Vagina (tissue), 2 donors: ENCODE measurements at places on chromosomes 3 and 15. TPM values are rescaled to one million over a fixed set of nuclear protein-coding genes. Genes with fewer than 3 reads are reported as not detected.

DNA sequence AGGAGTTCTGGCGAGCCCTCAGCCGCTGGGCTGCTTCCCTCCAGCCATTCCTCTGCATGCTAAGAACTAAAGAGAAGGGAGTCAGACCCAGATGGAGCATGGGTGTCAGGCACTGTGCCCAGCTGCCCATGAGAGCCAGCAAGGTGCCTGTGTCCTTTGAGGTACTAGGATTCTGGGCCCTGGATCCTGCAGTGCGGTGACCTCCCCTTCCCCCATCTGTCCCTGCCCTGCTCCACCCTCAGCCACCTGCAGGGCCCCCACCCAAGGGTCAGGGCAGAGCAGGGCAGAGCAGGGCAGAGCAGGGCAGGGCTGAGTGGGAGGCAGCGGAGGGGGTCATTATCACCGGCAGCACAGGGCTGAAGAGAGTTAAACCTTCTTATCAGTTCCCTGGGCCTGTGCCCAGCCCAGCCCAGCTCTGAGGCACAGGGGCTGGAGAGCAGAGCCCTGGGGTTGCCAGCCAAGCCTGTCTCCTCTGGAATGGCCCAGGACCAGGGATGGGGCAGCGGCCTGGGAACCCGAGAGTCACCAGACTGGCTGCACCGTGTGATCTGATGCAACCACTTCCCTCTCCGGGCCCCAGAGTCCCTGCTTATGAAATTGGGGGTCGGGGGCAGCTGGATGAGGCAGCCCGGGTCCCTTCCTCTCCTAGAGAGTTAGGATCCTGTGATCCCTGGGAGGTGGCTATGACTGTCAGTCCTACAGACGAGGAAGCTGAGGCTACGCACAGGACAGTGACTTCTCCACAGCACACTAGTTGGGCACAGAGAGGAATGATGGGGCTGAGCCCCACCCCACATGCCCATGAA, 17.3 kb downstream of the ZDHHC19 start:
- DNase-seq: no peak

The MESP1 gene
- total RNA-seq: 2.7 TPM

- DNase-seq: no peak
Observed at GRCh38 chr3:13863965-13864595, 15.8 kb downstream of the WNT7A start.

The LYZL4 gene
- not detected for total RNA-seq

GRCh38 chr3:129632977-129633376, 26.5 kb upstream of the PLXND1 start:
- DNase-seq: no peak

The SEMA6D gene
- total RNA-seq: 34.9 TPM

- DNase-seq: no peak
Observed at GRCh38 chr3:136893848-136894443, 31.9 kb downstream of the NCK1 start.

- DNase-seq: no peak
Observed at GRCh38 chr3:193314161-193314560, 64.4 kb downstream of the ATP13A5 start.

The ISLR2 gene
- 3.4 TPM for total RNA-seq

DNA sequence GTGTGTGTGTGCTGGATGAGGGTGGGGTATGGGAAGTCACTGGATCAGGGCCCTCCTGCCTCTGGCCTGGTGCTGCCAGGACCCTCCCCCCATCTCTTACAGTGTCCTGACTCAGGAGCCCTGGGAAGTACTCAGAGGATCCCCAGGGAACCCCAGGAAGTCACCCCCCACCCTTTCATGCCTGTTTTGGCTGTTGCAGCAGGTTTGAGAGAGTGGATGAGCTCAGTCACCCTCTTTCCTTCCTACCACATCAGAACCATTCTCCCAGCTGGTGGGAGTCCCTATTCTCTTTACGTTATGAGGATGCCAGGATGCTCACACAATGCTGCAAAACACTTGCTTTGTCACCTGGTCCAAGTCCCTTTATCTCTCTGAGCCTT, 59.0 kb downstream of the BDH1 start:
- no peak for DNase-seq

The SLC28A2 gene
- total RNA-seq: not detected

- no peak for DNase-seq
Observed at GRCh38 chr15:39275066-39275465, 305.8 kb upstream of the THBS1 start.

DNA sequence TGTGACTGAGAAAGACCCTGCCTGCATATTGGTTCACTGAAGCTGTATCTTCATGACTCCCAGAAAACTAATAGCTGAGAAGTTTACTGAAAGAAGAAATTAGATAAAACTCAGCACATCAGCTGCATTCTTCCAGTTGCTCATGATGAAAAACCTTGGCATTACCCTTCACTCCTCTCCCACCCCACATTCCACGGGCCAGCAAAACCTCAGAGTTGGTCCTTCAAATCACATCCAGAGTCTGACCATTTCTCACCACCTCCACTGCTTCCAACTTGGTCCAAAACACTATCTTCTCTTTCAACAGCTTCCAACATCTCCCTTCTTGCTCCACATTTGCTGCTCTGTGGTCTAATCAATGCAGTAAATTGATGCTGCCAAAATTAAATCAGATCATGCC, 97.1 kb downstream of the CD47 start:
- DNase-seq: no peak

DNA sequence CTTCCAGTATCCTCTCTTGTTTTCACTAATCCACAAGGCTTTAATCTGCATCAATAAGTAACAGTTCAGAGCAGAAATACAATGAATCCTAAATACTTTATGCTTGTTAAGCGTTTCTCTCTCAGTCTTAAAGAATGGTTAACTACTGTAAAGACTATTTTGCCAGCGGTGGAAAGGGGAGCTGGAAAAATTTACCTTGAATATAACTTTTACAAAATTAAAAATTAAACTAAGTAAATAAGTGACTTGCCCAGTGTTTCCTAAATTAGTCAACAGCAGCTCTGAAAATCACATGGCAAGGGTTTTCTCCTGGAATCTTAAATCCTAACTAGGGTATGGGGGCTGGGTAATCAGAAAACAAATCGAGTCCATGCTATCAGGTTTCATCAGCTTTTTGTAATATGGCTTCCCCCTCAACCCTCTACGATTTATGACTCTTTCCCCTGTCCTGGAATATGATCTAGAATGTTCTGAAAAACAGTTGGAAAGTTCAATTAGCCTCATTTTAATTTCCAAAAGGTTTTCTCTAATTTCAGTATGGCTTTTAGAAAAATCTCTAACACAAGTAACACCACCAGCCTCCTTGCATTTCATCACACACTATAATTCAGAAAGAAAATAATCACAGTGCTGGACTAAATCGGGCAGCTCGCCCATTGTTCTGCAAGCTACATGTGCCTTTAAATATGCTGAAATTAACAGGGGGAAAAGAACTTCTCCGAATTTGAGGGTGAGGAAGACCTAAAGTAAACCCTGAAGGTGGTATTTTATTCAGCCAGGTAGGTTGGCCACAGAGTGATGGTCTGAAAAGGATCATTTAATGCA, 133.5 kb downstream of the ADAMTS9 start:
- DNase-seq: no peak

GRCh38 chr3:175274474-175275218, 415.5 kb downstream of the NAALADL2 start:
- DNase-seq: no peak

GRCh38 chr3:24145981-24146822, 201.1 kb downstream of the NR1D2 start:
- no peak for DNase-seq

The LRRC34 gene
- total RNA-seq: 0.49 TPM

DNA sequence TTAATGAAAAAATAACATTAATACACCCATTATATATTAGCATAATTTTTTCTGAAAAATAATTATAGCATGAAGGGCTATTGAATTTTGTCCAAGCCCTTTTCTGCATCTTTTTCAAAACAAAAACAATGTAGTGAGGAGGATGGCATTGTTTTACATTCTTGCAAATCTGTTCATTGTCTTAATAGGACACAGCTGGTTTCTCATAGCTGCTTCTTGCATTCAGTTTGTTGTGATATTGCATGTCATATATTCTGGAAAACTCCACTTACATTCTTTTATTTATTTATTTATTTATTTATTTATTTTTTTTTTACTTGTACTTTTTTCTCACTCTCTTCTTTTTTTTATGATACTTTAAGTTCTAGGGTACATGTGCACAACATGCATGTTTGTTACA, 107.4 kb downstream of the NR1D2 start:
- DNase-seq: no peak

- DNase-seq: no peak
Observed at GRCh38 chr15:49984436-49984835, 134.6 kb downstream of the ATP8B4 start.

The SPATA12 gene
- total RNA-seq: not detected

DNA sequence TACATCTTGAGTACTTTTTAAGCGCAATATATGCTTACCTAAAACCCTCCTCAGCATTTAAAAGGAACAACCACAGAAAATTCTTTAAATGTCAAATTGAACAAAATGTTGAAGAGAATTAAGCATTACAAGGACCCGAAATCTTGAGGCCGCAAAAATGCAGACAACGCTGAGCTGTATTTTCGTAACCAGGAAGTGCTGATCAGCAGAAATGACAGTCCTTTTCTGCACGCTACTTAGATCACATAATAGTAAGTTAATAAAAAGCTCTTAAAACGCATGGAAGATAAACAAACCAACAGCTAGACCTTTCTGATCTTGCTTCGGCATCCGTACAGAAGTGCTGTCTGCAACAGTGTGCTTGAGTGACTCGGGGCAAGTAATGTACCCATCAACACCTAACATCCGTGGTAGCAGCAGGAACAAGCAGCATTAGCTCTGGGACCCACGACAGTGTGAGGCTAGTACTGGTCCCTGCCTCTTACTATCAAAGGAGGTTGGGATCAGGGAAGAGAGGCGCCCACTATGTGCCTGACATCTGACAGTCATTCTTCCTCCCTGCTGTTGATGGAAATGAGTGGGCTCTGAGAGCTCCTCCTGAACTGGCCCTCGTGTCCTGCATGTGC, 1.8 kb upstream of the SSUH2 start:
- DNase-seq: no peak

DNA sequence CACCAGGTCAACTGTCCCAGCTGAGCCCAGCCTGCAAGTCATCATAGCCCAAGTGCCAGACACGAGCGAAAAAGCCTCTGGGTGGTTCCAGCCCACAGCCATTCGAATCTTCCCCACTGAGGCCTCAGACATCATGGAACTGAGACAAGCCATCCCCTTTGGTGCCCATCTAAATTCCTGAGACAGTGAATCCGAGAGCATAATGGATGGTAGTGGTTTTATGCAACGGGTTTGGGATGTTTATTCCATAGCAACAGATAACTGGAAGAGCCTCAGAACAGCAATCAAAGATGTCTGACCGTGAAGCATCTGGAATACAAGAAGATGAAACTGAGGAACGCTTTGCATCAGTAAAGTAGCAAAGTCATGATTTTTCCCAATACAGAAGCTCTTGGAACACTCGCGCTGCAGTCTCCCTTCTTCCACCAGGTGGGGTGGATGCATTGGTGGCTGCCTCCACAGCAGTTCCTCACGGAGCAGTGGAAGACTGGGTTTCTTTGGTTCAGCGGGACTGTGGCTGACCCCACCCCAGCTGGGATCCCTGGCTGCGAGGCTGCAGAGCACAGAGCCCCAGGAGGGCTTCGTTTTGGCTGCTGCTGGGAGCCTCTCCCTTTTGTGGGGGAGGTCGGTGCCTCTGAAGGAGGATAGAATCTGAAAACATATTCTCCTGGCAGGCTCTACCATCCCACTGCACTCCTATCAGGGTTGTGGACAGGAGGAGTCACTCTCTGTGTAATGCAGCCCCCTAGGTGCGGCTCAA, 26.4 kb upstream of the PDE8A start:
- DNase-seq: no peak

The FOXL2 gene
- total RNA-seq: 1.5 TPM

GRCh38 chr3:14770591-14770990, 48.2 kb upstream of the FGD5 start:
- no peak for DNase-seq

The IGSF10 gene
- total RNA-seq: 0.49 TPM

DNA sequence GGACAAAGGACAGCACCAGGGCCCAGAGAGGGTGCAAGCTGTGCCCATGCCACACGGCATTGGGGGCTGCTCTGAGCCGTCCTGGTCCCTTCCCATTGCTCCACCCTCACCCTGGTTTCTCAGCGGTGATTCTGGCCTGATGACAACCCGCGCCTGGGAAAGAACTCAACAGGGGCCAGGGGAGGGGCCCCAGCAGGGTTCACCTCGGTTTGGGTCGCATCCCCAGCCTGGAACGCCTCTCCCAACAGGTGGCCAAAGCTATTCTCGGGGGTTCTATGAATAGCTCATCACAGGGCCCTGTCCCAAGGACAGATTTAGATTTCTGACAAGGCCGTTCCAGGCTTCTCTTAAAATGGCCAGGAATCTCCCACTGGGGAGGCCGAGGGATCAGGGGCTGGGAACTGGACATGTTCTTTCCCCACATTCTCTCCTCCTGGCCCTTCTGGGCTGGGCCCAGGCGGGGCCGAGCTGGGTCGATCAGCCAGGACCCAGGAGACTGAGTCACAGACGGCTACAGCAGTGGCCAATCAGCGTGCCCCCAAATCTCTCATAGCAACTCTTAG, 17.9 kb downstream of the GRIP2 start:
- DNase-seq: no peak

GRCh38 chr3:123292321-123293310, 90.9 kb downstream of the SEC22A start:
- no peak for DNase-seq

DNA sequence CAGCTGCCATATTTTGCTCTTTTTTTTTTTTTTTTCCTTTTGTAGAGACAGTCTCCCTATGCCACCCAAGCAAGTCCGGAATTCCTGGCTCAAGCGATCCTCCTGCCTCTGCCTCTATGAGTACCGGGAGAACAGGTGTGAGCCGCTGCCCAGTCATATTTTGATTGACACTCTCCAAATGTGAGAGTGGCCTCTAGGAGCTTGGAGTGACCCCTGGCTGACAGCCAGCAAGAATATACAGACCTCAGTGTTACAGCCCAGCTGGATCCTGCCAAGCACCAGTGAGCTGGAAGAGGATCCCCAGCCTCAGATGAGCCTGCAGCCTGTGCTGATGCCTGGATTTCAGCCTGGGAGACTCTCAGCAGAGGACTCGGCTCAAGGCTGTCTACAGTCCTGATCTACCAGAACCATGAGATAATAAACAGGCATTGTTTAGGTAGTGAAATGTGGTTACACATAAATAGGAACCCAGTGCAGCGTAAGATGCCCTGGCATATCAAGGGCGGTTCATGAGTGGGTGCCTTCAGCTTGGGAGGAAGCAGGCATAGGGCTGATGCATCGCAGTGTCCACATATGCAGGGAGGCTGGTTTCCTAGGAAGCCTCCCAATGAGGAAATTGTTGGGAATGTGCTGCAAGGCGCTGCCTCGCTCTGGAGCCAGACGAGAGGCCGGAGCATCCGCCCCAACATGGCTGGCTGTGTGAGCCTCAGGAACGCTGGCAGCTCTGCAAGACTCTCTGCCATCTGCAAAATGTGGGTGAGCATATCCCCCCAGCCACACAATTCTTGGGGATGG, 38.9 kb upstream of the ATP10A start:
- no peak for DNase-seq

- no peak for DNase-seq
Observed at GRCh38 chr15:22231603-22232002, 151.3 kb downstream of the OR4M2 start.

- DNase-seq: no peak
Observed at GRCh38 chr3:9749296-9749644, 482 bp upstream of the OGG1 start.
